Left ventricle myocardium inferior (tissue), 1 donor: ENCODE measurements at places on chromosomes 2 and 18. TPM values are rescaled to one million over a fixed set of nuclear protein-coding genes. Genes with fewer than 3 reads are reported as not detected.

GRCh38 chr2:29492701-29493100, 377.5 kb downstream of the CLIP4 start:
- no peak for DNase-seq

GRCh38 chr2:45301307-45302277, 292.3 kb upstream of the SIX2 start:
- DNase-seq, result no peak

GRCh38 chr2:9299161-9300100, 92.8 kb downstream of the ASAP2 start:
- DNase-seq, result no peak

SH2D6 gene
- not detected for total RNA-seq

POTEJ gene
- total RNA-seq, result not detected

DNA sequence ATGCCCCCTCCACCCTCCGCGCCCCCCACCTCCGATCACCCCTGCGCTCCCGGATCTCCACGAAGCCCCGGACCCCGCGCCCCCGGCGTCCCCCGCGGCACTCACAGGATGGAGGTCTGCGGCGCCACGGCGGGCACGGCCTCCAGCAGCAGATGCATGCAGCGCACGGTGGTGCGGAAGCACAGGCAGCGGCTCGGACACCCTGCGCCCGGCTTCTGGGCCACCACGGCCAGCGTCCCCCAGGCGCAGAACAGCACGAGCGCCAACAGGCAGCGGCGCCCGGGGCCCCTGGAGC, 217 bp downstream of the PXDN start:
- no peak for DNase-seq

- DNase-seq, result no peak
Measured at GRCh38 chr2:74979844-74980243, 21.4 kb downstream of the POLE4 start.

PDIA6 gene
- total RNA-seq, result 107 TPM
